Mesendoderm (in vitro differentiated cells): ENCODE measurements at places on chromosomes 11 and 22.
A peak's percentile ranks its signal among the peaks of the same experiment; 100 is the strongest.

DNA sequence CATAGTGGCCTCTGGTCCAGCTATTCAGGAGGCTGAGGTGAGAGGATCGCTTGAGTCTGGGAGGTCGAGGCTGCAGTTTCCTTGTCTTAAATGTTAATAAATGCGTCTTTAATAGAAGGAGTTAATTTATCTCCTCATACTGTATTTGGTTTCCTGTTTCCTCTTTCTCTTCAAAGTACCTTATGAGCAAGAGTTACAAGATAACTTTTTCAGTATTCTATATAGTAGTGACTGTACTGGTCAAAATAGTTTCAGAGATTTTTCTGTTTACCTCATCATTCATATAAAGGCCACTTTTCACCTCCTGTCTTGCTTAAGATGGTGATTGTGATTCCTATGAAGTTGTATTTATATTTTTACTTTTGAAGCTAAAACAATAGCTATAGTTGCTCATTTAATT, 50.9 kb downstream of the MCAM start:
- no peak for DNase-seq

DNA sequence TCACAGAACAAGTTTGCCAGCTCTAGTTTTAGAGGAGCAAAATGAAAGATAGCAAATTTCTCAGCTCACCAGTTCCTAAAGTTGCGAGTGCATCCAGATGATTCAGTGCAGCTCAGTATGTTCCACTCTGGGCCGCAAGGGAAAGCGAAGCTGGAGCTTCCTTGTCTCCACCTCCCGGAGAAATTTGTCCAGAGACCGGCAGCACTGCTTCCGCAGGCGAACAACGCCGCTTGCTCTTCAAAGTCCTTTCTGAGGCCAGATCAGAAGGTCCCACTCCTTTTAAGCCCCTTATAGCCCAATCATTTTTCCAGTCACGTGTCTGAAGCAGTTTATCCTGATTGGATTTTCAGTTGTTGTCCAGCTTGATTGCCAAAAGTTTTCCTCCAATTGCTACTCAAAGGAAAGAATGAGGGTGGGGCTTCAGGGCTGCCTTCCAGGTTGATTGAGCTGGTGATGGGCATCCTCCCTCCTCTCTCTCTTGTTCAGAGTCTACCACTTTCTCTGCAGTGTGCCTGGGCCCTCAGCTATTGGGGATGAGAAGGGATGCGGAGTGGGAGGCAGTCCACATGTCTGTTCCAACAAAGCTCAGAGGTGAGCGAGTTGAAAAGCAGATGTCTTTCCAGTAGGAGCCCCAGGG, at the start of gene ZNF280A:
Gene ZNF280A (minus strand): TSS at position 251 of the 637 bp plus-strand sequence. CDS start 4,640 bp downstream, outside the sequence.
- peak; percentile 5 for DNase-seq

DNA sequence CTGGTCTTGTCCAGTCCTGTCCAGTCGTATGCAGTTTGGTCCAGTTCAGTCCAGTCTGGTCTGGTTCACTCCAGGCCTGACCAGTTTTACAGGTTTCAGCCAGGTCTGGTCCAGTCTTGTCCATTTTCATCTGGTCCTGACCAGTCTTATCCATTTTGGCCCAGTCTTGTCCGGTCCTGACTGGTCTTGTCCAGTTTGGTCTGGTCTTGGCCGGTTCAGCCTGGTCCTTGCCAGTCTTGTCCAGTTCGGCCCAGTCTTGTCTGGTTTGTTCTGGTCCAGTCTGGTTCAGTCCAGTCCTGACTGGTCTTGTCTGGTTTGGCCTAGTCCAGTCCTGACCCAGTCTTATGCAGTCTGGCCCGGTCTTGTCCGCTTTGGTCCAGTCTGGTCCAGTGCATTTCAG, 380.2 kb downstream of the OR4C45 start:
- no peak for DNase-seq

DNA sequence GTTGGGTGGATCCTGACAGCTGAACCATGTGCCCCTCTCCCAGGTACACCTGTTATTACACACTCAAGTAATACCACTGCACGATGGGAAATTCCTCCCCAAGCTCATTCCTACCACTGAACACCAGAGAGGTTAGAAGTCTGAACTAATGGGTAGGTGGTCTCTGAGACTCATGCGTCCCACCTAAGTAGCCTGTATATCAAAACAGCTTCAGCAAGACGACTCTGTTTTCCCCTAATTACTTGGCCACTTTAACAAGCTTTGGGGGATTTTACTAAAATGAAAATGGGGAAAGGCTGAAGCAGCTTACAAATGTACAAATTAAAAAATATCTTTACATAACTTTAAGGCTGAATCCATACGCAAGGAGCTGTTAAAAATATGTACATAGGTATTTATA, 29.4 kb downstream of the LGR4 start:
- DNase-seq, result no peak

DNA sequence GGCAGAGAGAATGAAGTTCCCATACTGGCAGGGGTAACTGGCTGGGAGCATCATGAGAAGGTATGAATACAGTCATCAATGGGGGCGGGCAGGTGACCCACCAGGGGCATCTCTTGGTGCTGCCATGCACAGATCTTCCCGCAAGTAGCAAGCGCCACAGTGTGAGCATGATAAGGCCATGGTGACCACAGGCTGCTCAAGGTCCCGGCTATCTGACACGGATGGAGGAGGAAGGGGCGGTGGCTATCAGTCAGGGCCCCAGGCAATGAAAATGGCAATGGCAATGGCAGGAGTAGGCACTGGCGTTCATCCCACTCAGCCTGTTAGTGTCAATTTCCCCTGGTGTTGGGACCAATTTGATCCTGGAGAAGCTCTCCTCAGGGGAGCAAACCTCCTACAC, 21.6 kb downstream of the ASCL2 start:
- no peak for DNase-seq

- DNase-seq, result no peak
These were observed 185.9 kb upstream of the CCDC90B start for GRCh38 chr11:83471831-83472727.

- no peak for DNase-seq
These were observed 127.7 kb downstream of the MN1 start for GRCh38 chr22:27673839-27674238.

DNA sequence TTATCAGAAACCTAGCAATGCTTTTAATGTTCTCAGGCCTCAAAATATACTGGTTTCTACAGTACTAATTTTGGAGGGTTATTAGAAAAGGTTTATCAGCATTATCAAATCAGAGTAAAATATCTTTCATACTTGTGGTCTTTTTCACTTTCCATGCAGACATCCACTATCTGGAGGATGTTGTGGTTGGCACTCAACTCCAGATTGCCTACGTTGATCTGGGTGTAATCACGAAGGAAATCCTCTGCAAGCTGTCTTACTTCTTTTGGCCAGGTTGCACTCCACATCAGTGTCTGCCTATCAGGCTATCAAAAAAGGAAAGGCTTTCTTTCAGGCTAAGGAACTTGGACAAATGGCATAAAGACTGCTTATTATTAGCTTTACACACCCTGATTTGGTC, 11.6 kb downstream of the DDX17 start:
- no peak for DNase-seq

- no peak for DNase-seq
These were observed 142.6 kb upstream of the BLID start for GRCh38 chr11:122258446-122259194.

- no peak for DNase-seq
These were observed 12.1 kb downstream of the GNB1L start for GRCh38 chr22:19842393-19843106.

GRCh38 chr11:46555267-46556054, 38.4 kb downstream of the AMBRA1 start:
- no peak for DNase-seq
